ENCODE measurements at places on chromosomes 7 and 10.

DNA sequence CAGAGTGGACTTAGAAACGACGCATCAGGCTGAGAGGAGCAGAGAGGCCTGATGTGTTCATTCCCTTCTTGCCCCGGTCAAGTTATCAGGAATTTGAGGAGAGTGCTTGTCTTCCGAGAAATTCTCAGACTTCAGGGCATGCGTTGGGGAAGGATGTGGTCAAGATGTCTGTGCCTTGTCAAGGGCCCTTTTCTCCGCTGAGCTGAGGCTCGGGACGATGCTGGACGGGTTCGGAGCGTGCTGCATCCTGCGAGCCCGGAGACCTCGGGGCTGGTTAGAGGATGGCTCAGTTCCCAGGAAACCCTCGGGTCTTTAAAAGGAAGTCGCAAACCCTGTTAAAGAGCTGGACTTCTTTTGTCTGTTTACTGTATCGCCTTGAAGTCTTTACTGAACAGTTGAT, 325.4 kb downstream of the ADARB2 start:
- DNase-seq: no peak

DNA sequence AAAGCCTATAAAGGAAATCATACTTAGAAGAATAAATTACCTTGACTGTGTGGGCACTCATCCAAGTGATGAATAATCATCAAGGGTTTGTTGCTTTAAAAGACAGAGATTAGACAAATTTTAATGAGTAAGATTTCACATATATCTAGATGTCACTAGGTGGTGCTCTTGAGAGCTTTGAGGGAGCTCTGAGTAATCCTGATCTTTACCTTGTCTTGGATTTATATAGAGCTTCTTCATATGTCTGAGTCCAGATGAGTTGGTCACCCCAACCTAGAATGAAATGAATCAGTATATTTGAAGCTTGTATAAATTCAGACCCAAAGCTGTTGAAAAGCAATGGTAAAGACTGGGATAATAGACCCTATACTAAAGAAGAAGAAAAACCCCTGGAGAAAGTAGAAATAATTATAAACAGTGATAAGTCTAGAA, 3.7 kb downstream of the AGR2 start:
- DNase-seq: peak; percentile 85

DNA sequence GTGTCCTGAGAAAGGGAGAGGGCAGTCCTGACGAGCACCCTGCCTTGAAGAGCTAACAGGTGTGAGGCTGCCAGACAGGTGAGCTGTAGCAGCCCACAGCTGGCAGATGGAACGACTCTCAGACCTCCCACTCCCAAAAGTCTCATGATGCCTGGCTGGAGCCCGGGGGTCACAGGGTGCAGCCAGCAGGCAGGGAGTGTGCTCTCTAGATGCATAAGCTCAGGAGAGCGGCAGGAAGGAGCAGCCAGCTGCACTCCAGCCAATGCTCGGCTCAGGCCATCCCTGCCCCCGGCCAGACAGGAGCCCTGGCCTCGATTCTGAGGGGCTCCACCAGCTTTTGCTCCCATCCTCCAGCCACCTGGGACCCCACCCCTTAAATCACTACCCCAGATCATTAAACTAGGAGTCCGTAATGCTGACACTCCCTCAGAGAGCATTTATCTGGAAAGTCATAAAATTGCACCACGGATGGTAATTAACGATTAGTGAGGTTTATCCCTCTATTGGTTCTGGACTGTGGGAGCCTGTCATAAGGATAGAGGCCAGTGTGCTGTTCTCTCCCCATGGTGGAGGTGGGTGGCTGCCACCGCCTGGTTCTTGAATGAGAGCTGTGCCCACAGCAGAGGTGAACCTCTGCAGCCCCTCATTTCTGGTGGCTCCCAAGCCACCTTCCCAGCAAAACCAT, 63.5 kb upstream of the ZMIZ1 start:
- no peak for DNase-seq

- DNase-seq: no peak
Measured at GRCh38 chr10:11246752-11247467, 229.2 kb downstream of the CELF2 start.

GRCh38 chr10:60430017-60430416, 40.3 kb upstream of the ANK3 start:
- DNase-seq: peak; percentile 64

- no peak for DNase-seq
Measured at GRCh38 chr7:122300211-122300932, 4.2 kb downstream of the FEZF1 start.

DNA sequence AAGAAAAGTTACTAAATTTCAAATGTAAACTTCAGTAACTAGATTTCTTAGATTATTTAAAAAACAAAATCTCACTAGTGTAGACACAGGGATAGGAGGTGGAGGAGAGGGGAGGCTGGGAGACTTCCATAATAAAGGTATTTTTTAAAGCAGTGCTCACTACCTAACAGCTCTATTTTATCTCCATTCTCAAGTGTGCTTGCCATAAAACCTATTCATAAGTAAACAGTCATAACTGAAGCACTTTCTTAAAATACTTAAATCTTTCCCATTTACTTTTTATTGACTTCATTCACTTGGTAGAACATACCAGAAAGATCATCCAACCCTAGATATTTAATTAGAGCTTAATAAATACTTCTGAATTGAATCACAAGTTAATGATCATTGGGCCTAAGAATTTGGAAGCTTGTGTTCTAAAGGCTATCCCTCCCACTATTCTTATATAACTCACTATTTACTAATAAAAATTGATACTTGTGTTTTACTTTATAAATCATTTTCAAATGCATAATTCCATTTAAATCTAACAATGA, 107.4 kb downstream of the SNX13 start:
- no peak for DNase-seq

GRCh38 chr7:11817111-11817740, 14.8 kb downstream of the THSD7A start:
- DNase-seq: no peak

GRCh38 chr7:101186844-101187428, 6.8 kb upstream of the NAT16 start:
- DNase-seq: no peak

GRCh38 chr7:35725280-35725680, 30.3 kb upstream of the HERPUD2 start:
- no peak for DNase-seq

GRCh38 chr10:35585903-35586535, 19.1 kb upstream of the GJD4 start:
- DNase-seq: no peak

- no peak for DNase-seq
Measured at GRCh38 chr10:29994811-29995210, 64.6 kb downstream of the JCAD start.

DNA sequence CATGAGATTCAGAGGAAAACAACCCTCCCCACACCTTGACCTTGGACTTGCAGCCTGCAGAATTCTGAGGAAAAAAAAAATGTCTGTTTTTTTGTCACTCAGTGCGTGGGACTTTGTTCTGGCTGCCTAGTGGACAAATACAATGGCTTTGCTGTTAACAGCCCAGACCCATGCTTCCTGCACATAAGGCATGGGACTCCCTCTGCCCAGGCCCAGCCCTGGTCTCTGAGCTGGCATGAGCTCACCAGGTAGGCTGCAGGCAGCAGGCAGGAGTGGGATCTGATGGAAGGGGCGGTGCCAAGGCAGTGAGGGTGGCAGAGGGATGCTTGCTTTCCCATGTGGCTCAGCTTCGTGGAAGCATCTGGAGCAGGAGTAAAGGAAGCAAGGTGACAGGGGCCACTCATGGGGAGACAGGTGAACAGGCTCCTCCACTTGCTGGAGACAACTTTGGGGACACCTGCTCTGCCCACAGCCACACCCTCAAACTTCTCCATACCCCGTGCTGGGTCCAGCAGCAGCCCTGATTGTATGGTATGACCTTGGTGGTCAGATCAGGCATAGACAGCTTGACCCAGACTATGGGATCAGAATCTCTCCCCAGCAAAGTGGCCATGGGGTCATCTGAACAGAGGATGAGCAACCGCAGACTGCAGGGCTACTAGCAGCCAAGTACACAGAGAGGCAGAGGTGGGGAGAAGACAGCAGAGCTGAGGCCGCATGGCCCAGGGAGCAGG, 27.0 kb downstream of the ANXA8 start:
- DNase-seq: no peak

DNA sequence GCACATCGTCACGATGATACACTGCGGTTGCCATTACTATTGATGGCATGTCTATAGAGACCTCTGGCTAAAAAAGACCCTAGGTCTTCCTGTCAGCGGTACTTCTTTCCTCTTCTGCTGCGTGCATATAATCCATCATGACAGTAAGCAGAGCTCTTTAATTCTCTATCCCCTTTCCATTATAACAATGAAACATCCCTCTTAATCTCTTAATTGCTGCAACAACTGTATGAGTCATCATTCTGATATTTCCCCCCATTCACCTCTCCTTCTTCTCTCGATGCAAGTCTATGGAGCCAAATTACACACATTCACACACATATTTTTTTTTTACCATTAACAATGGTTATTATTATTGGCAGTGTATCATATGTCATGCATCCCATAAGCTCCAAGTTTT, 45.2 kb upstream of the AKR1E2 start:
- peak; percentile 80 for DNase-seq

GRCh38 chr10:132465889-132466519, 69.0 kb downstream of the PWWP2B start:
- DNase-seq: no peak

Measured in RPMI7951 (cell line).